Inflammatory macrophage (primary cell): ENCODE measurements at places on chromosomes 7 and 10.

DNA sequence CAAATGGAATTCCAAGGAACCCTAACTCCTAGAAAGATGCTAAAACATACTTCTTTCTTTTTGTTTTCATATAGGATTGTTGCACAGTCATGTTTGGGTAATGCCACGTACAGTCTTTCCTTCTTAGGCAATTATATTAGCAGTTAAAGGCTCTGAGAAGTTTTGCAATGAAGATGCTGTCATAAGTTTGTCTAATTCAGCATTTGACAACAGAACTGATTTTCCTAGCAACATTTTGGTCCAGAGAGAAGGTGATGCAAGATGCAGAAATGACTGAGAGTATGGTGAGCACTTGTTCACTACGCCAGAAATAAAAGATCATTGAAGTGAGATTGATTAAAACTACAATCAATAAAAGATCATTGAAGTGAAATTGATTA is 184.0 kb upstream of the PLXNA4 start:
- DNase-seq = peak; percentile 68

- DNase-seq = no peak
Observed at GRCh38 chr10:23945845-23946244, 263.1 kb upstream of the KIAA1217 start.

GRCh38 chr10:11687357-11687771 is 54.8 kb upstream of the ECHDC3 start:
- DNase-seq = no peak

- DNase-seq = no peak
Observed at GRCh38 chr7:84183741-84184140, 10.8 kb downstream of the SEMA3A start.

- no peak for DNase-seq
Observed at GRCh38 chr10:44986670-44987069, 8.1 kb upstream of the DEPP1 start.

DNA sequence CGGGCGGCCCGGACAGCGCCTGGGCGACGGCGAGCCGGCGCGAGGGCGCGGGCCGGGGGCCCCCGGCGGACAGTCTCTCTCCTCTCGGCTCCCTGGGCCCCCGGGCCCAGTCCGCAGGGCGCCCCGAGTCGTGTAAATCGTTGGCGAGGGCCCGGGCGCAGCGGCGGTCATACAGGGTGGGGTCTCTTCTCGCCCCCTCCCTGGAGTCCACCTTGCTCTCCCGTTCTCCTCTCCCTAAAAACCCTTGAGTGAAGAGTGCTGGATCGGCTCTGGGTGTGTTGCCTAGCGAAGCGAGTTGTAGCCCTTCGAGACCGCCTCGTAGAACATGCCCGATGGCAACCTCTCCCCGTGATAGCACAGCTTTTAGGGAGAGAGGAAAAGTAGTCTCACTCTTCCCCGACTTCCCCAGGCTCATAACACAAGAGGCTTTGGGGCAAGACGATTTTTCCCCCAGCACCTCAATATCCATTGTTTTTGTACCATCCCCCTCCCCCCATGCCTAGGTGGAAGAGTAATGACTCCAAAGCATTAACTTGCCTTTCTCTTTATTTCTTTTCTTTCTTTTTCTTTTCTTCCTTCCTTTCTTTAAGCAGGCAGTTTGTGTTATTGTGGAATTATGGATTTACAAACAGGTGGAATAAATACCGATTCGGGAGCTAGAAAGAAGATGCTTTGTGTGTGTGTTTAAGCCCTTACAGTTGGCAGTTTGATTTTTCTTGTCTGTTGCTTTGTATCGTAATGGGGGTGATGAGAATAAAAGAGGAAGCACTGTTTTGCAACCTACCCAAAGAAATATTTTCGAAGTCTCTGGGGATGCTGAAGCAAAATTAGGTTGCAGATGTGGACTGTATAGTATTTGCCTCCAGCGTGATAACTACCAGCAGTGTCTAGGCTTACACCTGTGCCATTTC is 822 bp downstream of the SHOC2 start:
- DNase-seq = peak; percentile 54

- no peak for DNase-seq
Observed at GRCh38 chr7:127900141-127900540, 131.1 kb downstream of the LRRC4 start.

- DNase-seq = no peak
Observed at GRCh38 chr7:2005786-2006185, 227.0 kb downstream of the MAD1L1 start.
